Fibroblast of skin of right biceps (primary cell): ENCODE measurements at places on chromosomes 12 and 14.
A peak's percentile ranks its signal among the peaks of the same experiment; 100 is the strongest.

- DNase-seq = no peak
Measured at GRCh38 chr14:99181241-99181640, 90.8 kb downstream of the BCL11B start.

GRCh38 chr14:75784314-75784686, 123.3 kb downstream of the TTLL5 start:
- DNase-seq = no peak

GRCh38 chr12:25395227-25395626, 144.5 kb upstream of the KRAS start:
- no peak for DNase-seq

DNA sequence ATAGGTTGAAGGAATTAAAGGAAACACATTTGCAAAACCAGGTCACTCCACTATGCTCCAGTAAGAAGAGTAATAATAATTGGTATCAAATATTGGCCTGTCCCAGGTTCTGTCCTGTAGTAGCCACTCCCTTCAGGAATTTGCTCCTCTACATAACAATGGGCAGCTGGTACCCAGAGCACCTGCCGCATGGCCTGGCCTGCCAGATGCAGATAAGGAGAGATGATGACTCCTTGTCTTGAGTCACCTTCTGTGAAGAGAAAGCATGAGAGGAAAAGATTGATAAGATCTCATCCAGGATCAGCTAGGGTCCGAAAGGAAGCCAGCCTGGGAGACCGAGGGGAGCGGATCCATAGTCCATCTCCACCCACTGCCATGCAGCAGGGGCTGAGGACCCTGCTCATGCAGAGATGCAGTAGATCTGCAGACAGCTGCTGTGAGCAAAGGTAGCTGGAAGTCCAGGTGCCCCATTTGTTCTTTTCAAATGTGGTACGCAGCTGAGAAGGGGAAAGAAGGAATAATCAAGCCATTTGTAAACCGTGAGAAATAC, 24.3 kb downstream of the VCPKMT start:
- DNase-seq = no peak

- DNase-seq = no peak
Measured at GRCh38 chr14:91694643-91695042, 37.2 kb downstream of the CATSPERB start.

DNA sequence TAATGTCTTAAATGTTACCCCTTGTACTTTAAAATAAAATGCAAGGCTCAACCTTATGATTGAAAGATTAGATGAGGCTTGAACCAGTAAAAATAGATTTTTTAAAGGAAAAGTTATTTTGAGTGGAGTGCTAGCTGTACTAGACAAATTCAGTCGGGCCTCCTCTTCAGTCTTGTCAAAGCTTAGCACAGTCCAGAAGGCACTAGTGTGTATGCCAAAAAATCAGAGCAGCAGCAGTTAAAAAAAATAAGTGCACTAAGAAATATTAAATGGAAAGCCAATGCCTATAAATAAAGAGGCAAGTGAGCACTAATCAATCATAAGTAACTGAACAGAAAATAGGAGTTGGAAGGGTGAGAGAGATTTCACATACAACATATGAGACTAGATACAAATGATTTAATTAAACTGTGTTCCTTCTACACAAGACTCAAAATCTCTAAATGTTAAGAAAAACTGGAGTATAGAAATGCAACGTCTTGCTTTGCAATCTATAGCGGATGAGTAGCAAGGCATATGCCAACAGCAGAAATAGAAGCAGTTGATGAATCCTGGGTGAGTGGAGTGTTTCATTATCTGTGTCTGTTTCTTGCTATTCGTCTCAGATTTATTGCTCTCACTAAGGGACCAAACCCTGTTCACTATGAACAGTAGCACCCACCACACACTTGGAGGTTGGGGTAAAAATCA, 172.1 kb downstream of the ETNK1 start:
- no peak for DNase-seq

DNA sequence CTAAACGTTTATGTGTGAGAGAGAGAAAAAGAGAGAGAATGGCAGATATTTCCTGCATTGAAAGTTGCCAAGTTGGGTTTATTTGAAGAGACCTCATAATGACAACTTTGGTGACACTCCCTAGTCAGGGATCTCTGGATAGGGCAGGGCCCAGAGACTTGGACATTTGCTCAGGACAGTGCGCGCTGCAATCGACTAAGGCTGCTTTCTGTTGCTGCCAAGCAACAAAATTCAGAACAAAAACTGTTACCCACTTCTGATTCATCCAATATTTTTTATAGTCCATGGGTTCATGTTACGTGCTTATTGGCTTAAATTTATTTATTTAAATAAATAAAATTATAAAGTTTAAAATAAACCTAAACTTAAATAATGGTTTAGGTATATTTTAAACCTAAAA, 34.2 kb downstream of the PTGER2 start:
- no peak for DNase-seq

GRCh38 chr14:73736842-73737241, 22.7 kb upstream of the PNMA1 start:
- no peak for DNase-seq

DNA sequence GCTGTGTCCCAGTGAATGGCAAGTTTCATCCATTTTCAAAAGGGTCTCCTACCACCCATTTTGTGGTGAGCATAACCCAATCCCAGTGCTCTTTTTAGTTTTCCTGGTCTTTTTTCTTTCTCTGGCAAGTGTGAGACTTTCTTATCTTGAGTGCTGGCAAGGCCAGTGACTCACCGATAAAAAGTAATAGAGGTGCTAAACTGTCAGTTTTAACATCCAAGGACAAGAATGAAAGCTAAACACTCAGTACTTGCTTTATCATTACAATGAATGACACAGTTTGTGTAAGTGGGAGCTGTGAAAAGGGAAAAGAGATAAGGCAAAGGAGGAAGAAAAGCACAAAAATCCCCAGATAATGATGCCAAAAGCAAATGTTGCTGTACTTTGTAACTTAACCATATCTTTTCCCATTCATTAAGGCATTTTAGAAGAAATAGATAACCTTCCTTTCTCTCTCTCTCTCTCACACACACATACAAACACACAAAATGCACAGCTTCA, 4.9 kb upstream of the LRIG3 start:
- no peak for DNase-seq

DNA sequence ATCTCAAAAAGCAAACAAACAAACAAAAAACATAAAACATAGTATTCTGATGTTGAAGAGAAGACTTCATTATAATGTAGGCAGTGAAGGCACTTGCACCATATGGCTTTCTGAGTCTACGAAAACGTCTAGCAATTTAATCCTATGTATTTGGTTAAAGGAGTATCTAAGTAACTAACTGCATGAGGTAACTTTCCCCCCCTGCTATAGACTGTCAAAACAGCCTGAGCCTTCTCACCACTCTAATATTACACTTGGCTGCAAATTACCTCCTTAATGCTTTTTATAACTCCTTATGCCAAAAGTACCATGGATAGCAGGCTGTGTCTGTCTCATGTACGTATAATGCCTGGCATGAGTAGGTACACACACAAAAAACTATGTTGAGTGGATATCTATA, 607.6 kb upstream of the FLRT2 start:
- no peak for DNase-seq

DNA sequence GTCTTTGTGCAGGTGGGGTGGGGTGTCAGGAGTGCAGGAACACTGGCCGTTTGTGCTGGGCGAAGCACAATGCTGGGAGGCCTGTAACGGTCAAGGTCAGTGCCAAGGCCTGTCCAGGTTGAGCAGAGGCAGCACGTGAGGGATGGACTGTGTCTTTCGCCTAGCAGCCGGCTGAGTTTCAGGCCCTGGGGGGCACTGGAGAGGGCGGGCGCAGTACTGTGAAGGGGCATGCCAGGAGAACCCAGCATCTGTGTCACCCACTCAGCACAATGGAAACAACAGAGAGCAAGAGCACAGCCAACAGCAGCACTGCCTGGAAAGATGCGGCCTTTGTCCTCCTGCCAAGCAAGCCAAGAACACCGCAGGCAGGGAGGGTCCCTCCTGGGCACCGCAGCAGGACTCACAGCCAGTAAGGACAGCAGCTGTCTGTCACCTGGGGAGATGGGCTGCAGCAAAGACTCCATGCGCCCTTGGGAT, 25.2 kb downstream of the SLC25A47 start:
- DNase-seq = no peak

GRCh38 chr12:121452340-121452984, 52.5 kb downstream of the RNF34 start:
- DNase-seq = no peak

GRCh38 chr12:98469109-98469508, 46.3 kb upstream of the TMPO start:
- no peak for DNase-seq

GRCh38 chr14:81313200-81313599, 86.9 kb downstream of the STON2 start:
- DNase-seq = no peak

GRCh38 chr12:31274520-31275300, 51.2 kb downstream of the SINHCAF start:
- DNase-seq = no peak

- no peak for DNase-seq
Measured at GRCh38 chr12:23891115-23891514, 58.4 kb downstream of the SOX5 start.

DNA sequence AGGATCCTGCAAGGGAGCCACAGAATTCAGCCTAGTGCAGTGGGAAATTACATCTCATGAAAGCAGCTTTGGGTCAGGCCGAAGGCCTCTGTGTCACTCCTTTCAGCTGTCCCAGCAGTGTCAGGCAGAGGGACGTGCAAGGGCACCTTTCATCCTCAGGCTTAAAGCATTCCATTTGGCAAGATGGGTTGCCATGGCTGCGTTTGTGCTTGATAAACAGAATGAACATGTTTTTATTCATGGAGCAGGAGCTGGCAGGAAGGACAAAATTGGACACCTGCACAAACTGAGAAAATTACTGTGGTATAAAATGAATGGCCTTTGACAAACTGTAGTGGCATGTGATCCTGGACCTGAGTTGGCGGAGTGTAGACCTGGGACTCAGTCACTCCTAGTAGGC, 29.4 kb downstream of the ACAD10 start:
- no peak for DNase-seq

- DNase-seq = no peak
Measured at GRCh38 chr14:84483072-84483420, 1046.9 kb upstream of the FLRT2 start.

GRCh38 chr12:1439687-1440086, 154.7 kb downstream of the FBXL14 start:
- DNase-seq = no peak

DNA sequence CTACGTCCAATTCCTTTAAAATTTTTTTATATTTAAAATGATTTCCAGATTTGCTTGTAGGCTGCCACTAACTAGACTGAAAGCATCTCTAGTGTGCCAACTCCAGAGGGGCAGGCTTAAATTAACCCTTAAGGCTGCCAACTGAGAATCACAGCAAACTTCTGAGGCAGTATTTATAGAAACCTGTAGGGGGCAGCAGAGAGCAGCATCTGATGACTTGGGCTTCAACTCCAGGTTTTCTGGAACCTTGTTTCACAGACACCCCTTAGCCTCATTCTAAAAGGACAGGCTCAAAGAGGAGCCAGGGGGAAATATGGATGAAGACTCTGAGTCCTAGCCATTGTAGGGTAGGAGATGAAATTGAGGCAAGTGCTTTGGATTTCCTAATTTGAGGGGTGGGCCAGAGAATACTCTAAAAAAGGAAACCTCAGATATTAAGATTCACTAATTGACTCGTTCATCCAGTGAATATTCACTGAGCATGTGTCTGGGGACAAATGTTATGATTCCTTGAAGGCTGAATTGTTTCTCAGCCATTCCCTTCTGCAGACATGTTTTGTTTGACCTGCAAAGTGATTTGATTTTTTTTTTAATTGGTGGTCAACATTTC, 63.3 kb upstream of the HSPB8 start:
- peak; percentile 38 for DNase-seq

- no peak for DNase-seq
Measured at GRCh38 chr14:73753124-73753886, 39.1 kb upstream of the PNMA1 start.

DNA sequence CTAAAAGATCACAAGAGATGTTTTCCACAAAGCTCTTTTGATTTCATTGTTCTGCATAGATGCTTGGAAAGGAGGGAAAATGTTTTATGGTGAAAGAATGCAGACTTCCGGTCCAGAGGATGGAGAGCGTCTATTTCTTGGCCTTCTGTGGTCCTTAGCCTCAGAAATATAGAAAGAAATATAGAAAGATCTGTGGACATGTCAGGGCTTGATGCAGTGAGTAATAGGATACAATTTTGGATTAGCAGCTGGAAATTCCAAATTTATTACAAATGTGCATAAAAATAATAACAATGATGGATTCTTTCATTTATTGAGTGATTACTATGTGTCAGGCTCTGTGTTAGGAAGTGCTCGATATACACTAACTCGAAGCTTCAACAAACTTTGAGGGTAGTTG, 20.2 kb downstream of the AKAP6 start:
- no peak for DNase-seq

- DNase-seq = peak; percentile 55
Measured at GRCh38 chr12:117724543-117724942, 244.2 kb downstream of the KSR2 start.

GRCh38 chr12:11882301-11883019, 188.3 kb upstream of the BCL2L14 start:
- DNase-seq = no peak

- DNase-seq = no peak
Measured at GRCh38 chr12:130970908-130971233, 17.2 kb downstream of the ADGRD1 start.

- no peak for DNase-seq
Measured at GRCh38 chr12:57016348-57016747, at the start of gene TAC3. Gene TAC3, minus strand, starts transcription at chr12:57016529. Its CDS starts 732 bp downstream, at chr12:57015797.

GRCh38 chr12:124098887-124099286, 125.9 kb downstream of the ZNF664 start:
- DNase-seq = no peak

DNA sequence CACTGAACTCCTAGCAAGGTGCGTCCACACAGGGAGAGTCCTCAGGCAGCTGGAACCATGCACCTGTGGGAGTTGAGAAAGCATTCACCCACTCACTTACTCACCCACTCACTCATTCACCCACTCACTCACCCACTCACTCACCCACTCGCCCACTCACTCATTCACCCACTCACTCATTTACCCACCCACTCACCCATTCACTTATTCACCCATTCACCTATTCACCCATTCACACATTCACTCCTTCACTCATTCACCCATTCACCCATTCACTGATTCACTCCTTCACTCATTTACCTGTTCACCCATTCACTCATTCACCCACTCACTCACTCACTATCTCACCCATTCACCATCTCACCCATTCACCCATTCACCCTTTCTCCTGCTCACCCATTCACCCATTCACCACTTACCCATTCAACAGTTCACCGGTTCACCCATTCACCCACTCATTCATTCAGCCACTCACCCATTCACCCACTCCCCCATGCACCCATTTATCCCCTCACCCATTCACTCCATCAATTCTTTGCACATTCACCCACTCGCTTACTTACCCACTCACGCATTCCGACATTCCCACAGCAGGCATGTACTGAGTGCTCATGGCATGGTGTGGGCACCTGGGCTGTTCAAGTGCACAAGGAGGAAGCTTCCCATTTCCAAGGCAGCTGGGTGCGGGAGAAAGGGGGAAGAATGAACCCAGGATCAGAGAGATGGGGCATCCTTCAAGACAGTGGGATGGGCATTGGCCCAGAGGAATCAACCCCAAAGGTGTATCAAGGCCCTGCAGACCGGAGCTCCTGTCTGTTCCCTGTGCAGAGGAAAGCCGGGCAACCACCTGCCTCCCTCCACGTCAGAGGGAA, 135.2 kb upstream of the C14orf180 start:
- no peak for DNase-seq
